ENCODE measurements at places on chromosomes 12 and 14.

DNA sequence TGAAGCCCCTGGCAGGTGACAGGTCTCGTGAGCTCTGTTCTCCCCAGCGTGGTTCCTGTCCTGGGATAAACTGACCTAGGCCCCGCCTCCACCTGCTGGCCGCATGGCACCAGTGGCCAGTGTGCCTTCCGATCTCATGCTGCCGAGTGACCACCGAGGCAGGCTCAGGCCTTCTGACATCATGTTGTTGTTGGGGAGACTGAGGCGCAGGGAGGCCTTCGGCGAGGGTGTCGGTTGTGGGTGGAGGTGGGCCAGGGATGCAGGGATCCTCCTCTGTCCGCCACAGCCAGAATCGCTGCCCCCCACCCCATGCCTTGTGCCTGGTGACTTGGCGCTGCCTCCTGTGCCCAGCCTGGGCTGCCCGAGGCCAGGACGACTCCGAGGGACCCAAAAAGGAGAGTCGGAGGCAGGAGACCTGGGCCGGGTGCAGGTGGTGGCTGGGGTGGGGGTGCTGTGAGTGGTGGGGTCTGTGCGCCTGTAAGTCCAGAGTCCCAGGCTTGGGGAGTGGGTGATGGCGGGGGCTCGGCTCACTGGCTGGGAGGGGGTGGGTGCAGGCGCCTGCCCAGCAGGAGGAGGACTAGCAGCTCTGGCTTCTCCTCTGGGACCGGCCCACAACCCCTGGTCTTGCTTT is 24.3 kb downstream of the ASPG start:
- no peak for DNase-seq

DNA sequence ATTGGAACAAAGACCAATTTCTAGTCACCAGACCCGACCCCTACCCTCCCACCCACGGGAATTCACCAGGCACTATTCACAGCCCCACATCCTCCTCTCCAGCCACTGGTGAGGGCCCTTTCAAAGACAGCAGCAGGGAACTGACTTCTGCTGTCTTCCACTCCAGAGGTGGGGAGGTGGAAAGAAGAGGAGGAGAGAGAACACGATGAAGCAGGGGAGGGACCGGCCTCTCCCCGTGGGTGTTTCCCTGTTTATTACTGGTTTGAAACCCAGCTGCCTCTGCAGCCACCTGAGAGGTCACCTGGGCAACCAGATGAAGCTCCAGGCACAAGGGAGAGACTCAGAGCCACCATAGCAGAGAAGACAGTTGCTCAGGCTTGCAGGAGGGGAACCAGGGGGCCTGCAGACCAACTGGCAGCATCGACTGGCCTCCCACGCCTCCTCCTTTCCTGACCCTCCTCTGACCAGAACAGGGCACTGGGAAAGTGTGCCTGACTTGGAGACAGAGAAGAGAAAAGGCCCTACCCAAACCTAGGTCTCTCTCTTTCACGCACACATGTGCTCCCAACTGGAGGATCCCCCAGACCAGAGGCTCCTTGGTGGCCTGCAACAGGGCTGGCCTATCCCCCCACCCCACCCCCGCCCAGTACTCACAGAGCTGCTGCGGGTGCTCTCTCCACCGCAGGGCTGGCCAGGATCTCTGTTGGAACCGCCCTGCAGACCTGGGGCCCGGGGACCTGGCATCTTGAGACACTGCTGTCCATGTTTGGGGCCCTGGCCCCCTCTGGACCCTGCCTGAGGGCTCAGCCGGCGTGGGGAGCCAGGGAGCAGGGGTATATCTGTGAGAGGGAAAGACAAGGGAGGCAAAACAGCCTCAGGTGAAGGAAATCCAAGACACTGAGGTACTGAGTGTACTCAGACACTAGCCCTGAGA is 22.8 kb downstream of the ANO2 start:
- no peak for DNase-seq

- DNase-seq: no peak
Observed at GRCh38 chr12:19520646-19521415, 81.5 kb downstream of the AEBP2 start.

DNA sequence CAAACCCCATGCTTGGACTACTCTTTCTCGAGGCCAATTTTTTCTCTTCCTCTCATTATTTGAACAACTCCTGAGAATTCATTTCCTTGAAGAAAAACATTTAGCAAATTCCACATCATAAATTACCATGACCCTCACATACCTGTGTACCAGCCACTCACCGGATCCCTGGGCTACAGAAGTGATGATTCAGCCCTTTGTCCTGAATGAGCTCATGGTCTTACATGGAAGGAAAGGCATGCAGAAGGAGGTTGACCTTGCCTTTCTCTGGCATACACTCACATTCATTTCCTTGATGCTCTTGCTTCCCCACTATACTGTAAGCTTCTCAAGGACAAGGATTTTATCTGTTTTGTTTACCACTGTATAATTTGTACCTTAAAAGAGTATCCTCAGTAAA is 191.5 kb downstream of the SLC5A8 start:
- no peak for DNase-seq

DNA sequence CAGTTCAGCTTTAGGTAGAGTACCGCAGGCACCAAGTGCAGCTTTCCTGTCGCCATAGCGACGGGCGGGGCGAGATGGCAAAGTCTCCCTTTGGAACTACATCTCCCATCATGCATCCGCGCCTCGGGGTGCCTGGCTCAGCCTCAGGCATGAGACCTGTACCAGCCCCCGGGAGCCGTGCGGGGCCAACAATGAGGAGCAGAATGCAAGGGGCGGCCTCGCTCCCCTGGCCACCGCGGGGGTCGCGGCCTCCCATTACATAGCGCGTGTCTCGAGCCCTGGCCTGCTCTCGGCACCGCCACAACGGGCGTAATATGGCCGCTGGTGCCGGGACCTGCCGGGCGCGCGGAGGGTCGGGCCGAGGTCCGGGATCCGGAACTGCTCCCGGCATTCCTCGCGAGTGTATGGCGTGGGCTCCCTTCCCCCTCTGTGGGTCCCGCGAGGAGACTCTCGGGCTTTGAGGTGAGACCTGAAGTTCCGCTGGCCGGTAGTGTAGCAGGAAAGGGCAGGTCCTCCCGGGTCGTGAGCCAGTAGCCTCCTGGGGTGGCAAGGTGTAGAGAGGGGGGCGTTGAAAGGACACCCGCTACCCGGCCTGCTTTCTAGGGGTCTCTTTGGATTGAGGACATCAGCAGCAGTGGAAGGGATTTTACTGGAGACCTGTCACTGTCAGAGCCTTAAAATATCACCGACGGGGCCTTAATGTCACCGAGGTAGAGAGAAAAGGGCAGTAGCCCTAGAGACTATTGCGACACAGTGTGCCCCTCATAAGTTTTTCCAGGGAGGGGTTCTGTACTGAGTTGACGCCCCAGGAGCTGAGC is at the start of gene THTPA:
Gene THTPA, plus strand, starts transcription at position 390 of the 818 bp plus-strand sequence. CDS start 487 bp downstream, outside the sequence.
- DNase-seq: peak; percentile 91

DNA sequence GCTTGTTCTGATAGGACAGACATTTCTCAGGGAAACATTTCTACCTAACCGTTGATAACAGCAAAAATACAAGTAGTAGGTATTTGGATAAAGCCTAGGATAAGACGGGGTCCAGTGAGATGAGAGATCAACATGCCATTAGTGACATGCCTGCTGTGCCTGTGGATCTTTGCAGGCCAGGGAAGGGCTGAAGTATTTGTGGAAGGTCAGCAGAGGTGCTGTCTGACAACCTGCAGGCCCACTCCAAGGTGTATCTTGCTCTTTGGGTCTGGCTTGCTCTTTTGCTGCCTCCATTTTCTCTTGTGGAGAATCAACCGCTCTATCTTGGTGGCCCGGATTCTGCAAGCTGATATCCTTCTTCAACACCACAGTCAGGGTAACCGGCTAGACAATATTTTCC is 46.7 kb downstream of the MSRB3 start:
- DNase-seq: no peak

All from T-helper 2 cell (primary cell).